Amniotic stem cell (primary cell): ENCODE measurements at places on chromosomes 2 and 18.

GRCh38 chr18:42296723-42297122 is 341.7 kb downstream of the PIK3C3 start:
- DNase-seq: no peak

GRCh38 chr2:136019306-136019705 is 33.9 kb upstream of the DARS1 start:
- no peak for DNase-seq

GRCh38 chr18:22765896-22766295 is 167.2 kb upstream of the RBBP8 start:
- DNase-seq: no peak

GRCh38 chr18:43009674-43010073 is 105.8 kb downstream of the RIT2 start:
- DNase-seq: no peak

- no peak for DNase-seq
Measured at GRCh38 chr2:69566669-69567068, 76.9 kb downstream of the AAK1 start.

- no peak for DNase-seq
Measured at GRCh38 chr2:129178356-129178755, 801.1 kb upstream of the RAB6C start.

DNA sequence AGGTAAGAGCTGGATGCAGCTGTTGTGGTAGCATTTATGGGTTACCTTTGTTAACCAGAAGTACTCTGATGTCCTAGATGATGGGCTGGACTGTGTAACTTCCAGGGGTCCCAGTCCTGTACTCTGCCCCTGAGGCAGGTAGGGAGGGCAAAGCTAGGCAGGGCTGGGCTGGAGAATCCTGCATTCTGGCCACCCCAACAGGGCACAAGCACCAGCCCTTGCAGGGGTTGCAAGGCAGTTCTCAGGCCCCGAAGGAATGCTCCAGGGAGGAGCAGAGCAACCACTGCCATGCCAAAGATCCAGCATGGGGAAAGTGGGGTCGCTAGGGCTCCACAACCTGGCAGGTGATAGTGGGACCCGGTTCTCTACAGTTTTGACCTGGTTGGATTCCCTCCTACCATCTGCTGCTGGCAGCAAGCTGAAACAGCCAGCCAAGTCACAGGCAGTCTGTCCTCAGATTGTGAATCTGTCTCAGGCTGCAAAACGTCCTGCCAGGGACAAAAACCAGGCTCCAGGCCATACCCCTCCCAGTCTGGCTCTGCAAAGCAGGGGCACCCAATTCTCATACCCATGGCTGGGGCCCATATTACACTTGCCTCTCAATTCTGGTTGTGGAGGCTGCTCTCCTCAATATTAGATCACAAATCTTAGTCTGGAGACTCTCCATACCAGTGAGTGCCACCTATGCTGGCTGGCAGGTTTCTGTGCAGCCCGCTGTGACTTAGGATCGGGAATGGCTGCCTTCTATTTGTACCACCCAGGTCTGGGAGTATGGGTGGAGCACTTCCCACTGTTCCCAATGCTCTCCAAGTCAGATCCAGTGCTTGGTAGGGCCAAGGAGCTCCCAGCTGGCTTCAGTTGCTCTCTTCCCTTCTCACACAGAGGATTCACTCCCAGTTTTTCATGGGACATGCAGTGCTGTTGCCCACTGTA is 61.1 kb downstream of the SMCHD1 start:
- DNase-seq: no peak

DNA sequence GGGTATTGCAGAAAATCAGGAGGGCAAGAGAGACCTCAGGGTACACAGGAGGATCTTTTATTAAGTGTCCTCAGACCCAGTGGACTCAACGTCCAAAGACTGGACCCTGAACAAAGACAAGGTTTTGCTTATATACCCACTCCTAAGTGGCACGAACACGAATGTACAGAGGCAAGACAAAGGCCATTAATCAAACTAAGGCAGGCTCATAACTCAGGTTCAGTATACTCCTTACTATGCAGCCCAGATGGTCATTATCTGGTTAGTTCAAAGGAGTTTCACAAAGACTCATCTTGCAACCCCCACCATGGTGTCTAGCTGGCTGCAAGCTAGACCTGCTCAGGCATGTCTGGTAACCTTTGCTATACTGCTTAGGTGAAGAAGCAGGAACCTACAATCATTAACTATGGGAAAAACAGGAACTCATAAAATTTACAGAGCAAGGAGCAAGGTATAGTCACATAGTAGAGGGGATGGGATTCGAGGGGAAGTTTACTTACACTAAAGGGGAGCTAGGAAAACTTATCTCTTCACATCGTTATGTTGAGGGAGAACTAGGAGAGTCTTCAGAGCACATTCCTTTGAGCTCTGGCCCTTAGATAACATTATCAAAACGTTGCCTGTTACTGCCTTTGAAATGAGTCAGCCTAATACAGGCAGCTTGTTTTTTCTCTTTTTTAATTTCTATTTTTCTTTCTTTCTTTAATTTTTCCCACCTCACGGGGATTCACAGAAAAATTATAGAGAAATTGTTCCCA is 33.9 kb downstream of the SLC4A3 start:
- no peak for DNase-seq

DNA sequence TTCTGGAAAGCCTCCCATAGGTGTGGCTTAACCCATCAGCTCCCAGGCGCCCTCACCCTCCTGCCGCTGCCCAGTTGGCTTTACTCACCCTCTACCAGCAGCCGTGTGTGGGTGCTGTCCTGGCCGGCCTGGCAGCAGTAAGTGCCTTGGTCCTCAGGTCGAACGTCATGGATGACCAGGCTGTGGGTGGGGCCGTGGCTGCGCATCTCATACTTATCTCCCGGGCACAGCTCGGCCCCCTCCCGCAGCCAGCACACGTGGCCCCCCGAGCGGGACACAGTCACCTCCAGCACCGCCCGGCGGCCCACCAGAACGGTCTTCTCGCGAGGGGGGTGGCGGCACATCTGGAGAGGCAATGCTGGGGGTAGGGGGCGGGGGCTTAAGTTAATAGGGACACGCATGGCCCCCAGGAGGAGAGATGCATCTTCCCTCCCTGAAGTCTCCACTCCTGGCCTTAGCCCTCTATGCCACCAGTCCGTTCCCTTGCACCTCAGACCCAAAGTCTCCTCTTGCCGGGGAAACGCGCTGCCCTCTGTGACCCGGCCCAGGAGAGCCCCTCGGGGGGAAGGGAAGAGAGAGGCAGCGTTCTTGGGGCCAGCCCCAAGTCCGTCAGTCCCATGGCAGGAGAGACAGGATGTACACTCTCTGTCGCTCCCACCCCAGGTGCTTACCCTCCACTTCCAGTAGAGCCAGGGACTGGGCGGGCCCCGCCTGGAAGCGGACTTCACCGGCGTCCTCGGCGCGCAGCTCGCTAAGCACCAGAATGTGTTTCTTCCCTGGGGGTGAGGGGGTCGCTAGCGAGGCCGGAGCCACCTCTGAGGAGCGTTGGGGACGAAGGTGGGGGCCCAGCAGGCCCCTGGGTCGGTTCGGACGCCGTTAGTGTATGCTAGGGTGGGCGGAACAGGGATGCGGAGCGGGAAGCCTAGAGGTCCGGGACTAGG is 7.9 kb downstream of the TMEM198 start:
- no peak for DNase-seq

DNA sequence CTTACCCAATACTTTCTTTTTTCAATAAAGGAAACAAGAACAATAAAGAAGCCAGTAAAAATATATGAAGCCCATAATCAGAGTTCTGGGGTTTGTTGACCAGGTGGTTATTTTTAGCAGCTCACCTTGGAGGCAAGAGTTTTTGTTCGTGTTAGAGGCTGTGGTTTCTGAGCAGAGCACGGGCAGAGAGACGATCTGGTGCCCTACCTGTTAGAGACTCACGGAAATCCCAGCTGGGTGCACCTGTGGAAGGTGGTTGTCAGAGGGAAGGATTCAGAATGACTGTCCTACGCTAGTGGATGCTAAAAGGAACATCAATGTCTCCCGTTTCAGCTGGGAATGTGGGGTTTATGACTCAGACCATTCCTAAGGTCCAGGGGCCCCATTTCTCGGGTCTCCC is 87.6 kb downstream of the NRP2 start:
- no peak for DNase-seq

GRCh38 chr2:131055169-131056065 is 37.8 kb downstream of the FAM168B start:
- DNase-seq: no peak

- no peak for DNase-seq
Measured at GRCh38 chr2:230602562-230603230, 109.9 kb upstream of the CAB39 start.
